ENCODE measurements at places on chromosomes 11 and 22.
A peak's percentile ranks its signal among the peaks of the same experiment; 100 is the strongest.

GRCh38 chr11:84292955-84293354, 1006.8 kb upstream of the CCDC90B start:
- no peak for DNase-seq

DNA sequence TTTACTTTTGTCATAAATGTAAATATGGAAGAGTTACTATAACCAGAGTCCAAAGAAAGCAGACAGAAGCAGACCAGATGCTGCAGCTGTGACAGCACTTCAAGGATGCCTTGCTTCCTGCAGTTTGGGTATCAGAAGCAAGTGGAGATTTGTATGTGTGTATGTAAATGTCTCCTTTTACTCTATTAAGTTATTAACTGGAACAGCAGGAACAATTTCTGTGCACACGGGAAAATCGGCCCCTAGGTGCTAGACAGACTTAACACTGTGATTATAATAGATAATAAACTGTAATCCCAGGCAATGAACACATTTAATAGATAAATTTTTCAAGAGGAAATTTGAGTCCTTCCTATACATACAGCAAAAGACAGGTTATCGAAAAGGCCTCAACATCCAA, 178.6 kb upstream of the PITPNB start:
- no peak for DNase-seq

GRCh38 chr11:128910576-128910975, 19.4 kb downstream of the KCNJ5 start:
- DNase-seq, result no peak

GRCh38 chr11:45848654-45849081, 1.4 kb downstream of the CRY2 start:
- no peak for DNase-seq

- no peak for DNase-seq
Observed at GRCh38 chr22:44030702-44031082, 6.6 kb downstream of the PARVB start.

- no peak for DNase-seq
Observed at GRCh38 chr11:35969089-35970042, 25.5 kb downstream of the LDLRAD3 start.

- no peak for DNase-seq
Observed at GRCh38 chr11:59558270-59558643, 46.9 kb downstream of the OR4D9 start.

DNA sequence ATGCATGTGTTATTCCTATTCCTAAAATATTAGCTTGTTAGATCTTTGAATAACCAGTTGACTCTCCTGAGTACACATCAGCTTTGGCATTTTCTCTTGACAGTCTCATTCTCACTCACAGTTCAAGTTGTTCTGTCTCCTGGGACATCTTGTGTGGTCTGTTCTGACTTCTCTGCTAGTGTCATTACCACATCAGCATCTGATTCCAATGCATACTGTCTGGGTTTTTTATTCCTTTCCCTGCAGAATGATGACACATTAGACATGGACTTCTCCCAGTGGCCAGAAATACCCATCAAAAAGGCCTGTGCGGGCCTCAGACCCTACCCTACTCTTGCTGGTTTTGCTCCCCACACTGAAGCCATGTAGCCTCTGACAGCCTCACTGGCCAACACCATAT, 2.7 kb downstream of the ZNF74 start:
- DNase-seq, result no peak

- DNase-seq, result no peak
Observed at GRCh38 chr22:46376111-46376510, 40.6 kb downstream of the TRMU start.

DNA sequence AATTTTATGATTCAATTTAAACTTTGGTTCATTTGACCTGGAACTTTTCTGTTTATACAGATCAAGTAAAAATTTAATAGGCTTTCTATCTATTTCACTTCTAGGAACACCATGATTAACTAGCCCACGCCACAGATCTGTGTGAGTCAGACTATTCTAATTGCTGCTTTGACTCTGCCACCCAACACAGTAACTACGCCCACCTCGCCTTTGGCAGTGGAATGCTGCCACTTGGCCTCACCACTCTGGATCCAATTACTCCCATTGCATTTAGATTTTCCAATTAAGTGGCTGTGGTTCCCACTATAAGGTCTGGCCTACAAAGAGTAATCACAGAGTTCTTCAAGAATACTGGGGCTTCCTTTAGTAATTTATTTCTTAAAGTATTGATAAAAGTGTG, 46.6 kb upstream of the LIN7C start:
- no peak for DNase-seq

DNA sequence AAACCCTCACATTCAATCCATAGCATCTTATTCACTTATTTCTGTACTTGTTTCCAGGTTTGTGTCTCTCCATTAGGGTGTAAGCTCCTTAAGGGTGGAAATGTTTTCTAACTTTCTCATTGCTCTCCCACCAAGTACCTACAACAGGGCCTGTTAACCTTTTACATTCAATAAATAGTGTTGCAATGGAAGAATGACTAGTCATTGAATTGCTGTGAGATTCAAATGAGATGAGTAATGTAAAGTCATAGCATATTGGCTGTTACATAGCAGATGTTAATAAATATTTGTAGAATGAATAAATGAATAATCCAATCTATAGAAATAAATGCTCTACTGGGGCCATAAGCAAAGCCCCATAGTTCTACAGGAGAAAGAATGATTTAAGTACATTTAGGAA, 75.4 kb upstream of the DDI1 start:
- no peak for DNase-seq

DNA sequence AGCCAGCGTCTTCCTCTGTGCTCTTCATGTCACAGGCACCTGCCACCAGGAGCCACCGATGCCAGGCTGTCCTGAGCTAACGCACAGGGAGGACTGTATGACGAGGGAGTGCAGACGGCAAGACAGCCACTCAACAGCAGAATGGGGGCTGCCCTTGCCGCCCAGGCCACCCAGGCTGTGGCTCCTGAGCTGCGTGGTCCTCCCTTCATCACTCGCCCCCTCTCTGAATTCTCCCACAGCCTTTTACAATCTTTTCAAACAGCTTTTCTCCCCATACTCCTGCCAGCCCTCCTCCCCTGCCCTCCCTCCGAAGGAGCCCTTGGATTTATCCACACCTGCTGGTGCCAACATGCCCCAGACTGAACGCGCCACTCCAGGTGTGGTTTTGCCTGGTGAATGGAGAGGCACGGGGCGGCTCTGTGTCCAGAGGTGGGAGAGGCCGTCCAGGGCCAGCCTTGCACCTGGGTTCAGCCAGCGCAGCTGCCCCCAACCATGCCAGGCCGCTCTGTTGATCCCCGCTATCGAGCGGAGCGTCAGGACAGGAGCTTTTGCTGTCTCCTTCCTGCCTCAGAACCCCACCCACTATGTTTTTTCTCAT, 22.0 kb downstream of the OVOL1 start:
- no peak for DNase-seq

- DNase-seq, result no peak
Observed at GRCh38 chr11:73888244-73888643, 11.4 kb downstream of the PAAF1 start.

- no peak for DNase-seq
Observed at GRCh38 chr11:118213781-118214180, 11.0 kb downstream of the JAML start.

- DNase-seq, result no peak
Observed at GRCh38 chr11:128862908-128863660, 4.0 kb downstream of the KCNJ1 start.

GRCh38 chr11:65541093-65541982, 16.5 kb downstream of the SCYL1 start:
- DNase-seq, result no peak

DNA sequence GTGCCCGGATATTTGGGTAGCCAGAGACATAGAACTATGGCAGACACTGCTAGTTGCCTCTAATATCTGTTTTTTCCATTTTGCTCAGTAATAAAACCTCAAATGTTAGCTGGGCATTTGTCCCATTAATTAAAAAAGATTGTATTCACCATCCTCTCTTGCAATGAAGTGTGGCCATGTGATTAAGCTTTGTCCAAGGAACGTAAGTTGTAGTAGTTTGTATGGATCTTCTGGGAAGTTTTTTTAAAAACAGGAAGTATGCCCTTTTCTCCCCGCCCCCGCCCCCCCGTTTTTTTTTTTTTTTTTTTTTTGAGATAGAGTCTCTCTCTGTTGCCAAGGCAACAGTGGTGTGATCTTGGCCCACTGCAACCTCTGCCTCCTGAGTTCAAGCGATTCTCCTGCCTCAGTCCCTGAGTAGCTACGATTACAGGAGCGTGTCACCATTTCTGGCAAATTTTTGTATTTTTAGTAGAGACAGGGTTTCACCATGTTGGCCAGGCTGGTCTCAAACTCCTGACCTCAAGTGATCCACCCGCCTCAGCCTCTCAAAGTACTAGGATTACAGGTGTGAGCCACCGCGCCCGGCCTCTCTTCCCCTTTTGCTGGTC, 1.7 kb upstream of the TMEM135 start:
- no peak for DNase-seq

GRCh38 chr11:8988329-8989234, 15.2 kb downstream of the NRIP3 start:
- DNase-seq, result no peak

DNA sequence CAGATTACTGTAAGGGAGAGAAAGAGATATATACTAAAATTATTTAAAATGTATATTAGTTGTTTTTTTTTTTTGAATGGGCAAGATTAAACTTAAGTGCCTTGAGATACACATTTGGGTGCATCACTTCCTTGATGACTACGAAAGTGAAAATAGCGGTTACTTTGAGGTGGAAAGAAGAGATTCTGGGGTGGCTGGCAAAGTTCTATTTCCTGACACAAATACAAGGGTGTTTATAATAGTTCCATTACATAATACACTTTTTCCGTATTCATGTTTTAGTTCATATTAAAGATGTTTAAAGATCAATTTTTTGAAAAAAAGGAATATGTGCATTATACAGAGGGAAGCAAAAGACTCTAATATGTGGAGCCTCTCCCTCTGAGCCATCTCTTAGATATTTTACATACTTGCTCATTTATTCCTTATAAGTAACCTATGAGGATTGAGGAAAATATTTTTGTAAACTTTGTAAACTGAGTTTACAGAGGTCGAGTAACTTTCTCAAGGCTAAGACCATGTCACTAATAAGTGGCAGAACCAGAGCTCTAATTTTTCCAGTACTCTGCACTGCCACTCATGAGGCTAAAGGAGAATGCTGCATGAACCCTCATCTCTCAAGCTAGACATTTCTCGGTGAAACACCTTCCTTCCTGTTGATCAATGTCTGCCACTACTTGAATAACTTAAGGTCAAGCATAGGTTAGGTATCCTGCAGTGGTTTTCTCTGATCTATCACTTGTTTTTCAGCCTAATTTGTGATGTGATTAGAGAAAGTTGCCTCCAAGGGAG, 58.6 kb downstream of the DDIAS start:
- peak; percentile 90 for DNase-seq

GRCh38 chr11:47225552-47226400, 11.0 kb downstream of the DDB2 start:
- DNase-seq, result peak; percentile 58

GRCh38 chr11:81033779-81034540, 1593.1 kb upstream of the TENM4 start:
- no peak for DNase-seq

GRCh38 chr11:60252213-60253108, 9.5 kb upstream of the MS4A4E start:
- no peak for DNase-seq

Data from MM.1S (cell line).